ENCODE measurements at places on chromosomes 16 and 17.

DNA sequence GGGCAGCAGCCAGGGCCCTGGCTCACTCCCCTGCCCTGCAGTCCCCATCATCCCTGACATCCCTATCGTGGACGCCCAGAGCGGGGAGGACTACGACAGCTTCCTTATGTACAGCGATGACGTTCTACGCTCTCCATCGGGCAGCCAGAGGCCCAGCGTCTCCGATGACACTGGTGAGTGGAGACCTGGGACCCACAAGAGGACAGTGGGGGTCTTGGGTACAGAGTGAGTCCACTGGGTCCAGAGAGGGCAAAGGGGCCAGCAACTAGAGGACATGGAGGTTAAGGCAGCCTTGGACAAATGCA, 12.6 kb downstream of the GALK1 start:
- no peak for DNase-seq

GRCh38 chr17:43406676-43407645, 8.2 kb downstream of the ARL4D start:
- no peak for DNase-seq

- DNase-seq = peak; percentile 68
Observed at GRCh38 chr17:2090804-2091534, 36.1 kb downstream of the HIC1 start.

- no peak for DNase-seq
Observed at GRCh38 chr17:61219460-61219859, 180.2 kb upstream of the TBX2 start.

- no peak for DNase-seq
Observed at GRCh38 chr16:12862327-12862726, 39.1 kb upstream of the SHISA9 start.

DNA sequence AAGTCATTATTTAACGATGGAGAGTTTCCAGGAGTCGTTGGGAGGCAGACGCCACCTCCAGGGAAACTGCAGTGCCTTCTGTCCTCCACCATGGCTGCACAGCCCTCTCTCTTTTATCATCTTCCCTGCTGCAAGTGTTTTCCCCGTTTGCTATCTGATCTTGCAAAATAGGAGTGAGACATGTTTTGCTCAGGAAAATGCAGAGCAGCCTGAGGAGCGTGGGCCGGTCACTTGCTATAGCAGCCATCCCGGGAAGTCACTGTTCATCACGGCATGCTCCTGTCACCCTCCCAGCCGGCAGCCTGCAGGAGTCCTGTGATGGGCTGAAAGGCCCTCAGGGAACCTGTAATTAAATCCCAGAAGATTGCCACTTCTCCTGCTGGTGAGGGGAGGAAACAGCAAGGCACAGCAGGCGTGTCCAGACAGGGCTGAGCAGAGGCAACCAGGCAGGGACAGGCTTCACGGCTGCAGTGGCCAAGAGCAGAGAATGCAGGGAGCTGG, 143.1 kb downstream of the GSG1L start:
- no peak for DNase-seq
